ENCODE measurements at places on chromosomes 11 and 22. TPM values are rescaled to one million over a fixed set of nuclear protein-coding genes. Genes with fewer than 3 reads are reported as not detected.

DNA sequence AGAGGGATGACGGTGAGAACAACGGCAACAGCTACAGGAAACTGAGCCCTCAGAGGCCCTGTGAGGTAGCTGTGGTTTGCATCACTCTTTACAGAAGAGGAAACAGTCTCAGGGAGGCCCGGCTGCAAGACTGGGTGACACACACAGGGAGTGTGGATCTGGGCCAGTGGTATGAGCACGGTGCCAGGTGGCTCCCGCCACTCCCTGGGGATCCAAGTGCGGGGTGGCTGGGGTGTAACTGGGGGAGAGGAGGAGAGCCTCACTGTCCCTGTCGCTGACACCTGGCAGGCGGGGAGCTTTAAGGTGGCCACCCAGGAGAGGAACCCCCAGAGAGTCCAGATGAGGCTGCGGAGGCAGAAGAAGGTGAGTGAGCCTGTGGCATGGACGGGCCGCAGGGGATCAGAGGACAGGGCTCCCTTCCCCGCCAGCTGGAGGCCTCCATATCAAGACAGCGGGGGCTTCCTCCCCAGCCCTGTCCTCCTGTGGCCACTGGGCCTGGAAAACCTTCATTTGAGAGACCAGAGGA, 5.6 kb downstream of the RGL4 start:
- H3K36me3 ChIP-seq = peaks cover 14% of the 10 kb centered on the region
- H3K4me3 ChIP-seq = peak overlapping the region; percentile 93
- H3K27me3 ChIP-seq = no peaks in the 10 kb centered on the region
- peaks cover 37% of the 10 kb centered on the region for H3K4me1 ChIP-seq
- peak overlapping the region; percentile 100 for H3K27ac ChIP-seq

- peaks cover 5% of the 10 kb centered on the region for H3K36me3 ChIP-seq
- no peak overlapping the region for H3K27ac ChIP-seq
- no peak overlapping the region for H3K4me3 ChIP-seq
These were observed 16.3 kb upstream of the PANX1 start for GRCh38 chr11:94112206-94112953.

- H3K27ac ChIP-seq = no peak overlapping the region
- peaks cover 11% of the 10 kb centered on the region for H3K27me3 ChIP-seq
- H3K4me1 ChIP-seq = peaks cover 21% of the 10 kb centered on the region
- H3K36me3 ChIP-seq = no peaks in the 10 kb centered on the region
- no peak for DNase-seq
These were observed 9.3 kb upstream of the GLB1L3 start for GRCh38 chr11:134266841-134267251.

DNA sequence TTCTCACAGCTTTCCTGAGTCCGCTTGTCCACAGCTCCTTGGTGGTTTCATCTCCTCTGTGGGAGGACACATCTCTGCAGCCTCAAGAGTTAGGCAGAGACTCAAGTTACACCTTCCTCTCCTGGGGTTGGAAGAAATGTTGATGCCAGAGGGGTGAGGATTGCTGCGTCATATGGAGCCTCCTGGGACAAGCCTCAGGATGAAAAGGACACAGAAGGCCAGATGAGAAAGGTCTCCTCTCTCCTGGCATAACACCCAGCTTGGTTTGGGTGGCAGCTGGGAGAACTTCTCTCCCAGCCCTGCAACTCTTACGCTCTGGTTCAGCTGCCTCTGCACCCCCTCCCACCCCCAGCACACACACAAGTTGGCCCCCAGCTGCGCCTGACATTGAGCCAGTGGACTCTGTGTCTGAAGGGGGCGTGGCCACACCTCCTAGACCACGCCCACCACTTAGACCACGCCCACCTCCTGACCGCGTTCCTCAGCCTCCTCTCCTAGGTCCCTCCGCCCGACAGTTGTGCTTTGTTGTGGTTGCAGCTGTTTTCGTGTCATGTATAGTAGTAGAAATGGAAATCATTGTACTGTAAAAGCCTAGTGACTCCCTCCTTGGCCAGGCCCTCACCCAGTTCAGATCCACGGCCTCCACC, 11.7 kb downstream of the RASD2 start:
- no peak for DNase-seq
- no peak overlapping the region for H3K4me3 ChIP-seq
- no peak overlapping the region for H3K27ac ChIP-seq

DNA sequence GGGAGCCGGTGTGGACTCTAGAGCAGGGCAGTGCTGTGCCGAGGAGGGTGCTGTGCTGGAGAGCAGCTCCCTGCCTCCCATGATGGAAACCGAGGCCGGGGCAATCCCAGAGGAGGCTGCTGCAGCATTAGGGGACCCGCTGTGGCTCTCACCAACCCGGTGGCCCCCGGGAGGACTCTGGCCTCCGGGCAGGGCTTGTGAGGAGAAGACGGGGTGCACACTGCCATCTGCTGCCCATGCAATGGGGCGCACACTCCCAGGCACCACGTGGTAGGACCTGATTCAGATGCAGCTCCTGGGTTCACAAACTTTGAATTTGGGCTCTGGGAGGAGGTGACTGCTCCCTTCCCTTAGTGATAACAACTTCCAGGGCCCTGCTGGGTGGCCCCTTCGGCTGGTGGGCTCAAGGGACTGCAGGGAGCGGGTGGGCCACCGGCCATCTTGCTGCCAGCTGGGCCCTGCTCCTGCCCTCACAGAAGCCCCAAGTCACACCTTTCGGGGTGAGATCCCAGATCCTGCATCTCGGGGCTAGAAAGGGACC, 93.8 kb upstream of the FGF3 start:
- peaks cover 2% of the 10 kb centered on the region for H3K4me1 ChIP-seq
- H3K27ac ChIP-seq = no peak overlapping the region
- H3K36me3 ChIP-seq = no peaks in the 10 kb centered on the region
- H3K27me3 ChIP-seq = peaks cover 6% of the 10 kb centered on the region
- no peak overlapping the region for H3K4me3 ChIP-seq

DNA sequence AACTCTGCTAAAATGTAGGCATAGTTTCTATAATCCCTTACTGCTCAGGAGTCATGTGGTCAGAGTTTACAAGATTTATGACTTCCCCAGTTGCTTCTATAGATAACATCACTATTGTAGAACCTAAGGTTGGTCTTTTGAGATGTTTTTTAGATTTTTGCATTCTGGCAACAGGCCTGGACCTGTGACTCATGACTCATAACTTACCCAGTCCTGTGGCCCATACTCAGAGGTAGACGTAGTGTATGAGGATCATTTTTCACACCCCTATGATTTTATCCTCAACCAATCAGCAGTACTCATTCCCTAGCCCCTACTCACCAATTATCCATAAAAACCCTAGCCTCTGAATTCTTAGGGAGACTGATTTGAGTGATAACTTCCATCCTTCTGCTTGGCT, 384.4 kb upstream of the DDI1 start:
- H3K4me1 ChIP-seq = no peaks in the 10 kb centered on the region
- no peak overlapping the region for H3K27ac ChIP-seq

DNA sequence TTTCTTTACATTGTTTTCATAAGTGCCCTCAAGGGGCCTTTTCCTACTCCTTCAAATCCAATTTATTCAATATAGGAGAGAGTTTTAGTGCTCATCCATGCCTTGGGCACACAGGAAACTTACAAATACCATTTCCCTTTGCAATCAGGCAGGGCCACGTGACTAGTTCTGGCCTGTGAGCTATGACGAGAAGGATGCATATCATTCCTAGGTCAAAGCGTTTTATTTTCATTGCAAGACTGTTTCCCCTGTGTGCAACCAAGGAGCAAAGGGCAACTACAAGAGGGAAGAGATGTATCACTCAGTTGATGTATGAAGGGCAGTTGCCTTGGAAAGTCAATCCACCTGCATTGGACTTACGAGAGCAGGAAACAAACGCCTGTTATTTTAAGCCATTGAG, 1.9 kb upstream of the TRAF6 start:
- peaks cover 6% of the 10 kb centered on the region for H3K36me3 ChIP-seq
- H3K27ac ChIP-seq = no peak overlapping the region
- peaks cover 18% of the 10 kb centered on the region for H3K4me1 ChIP-seq

DNA sequence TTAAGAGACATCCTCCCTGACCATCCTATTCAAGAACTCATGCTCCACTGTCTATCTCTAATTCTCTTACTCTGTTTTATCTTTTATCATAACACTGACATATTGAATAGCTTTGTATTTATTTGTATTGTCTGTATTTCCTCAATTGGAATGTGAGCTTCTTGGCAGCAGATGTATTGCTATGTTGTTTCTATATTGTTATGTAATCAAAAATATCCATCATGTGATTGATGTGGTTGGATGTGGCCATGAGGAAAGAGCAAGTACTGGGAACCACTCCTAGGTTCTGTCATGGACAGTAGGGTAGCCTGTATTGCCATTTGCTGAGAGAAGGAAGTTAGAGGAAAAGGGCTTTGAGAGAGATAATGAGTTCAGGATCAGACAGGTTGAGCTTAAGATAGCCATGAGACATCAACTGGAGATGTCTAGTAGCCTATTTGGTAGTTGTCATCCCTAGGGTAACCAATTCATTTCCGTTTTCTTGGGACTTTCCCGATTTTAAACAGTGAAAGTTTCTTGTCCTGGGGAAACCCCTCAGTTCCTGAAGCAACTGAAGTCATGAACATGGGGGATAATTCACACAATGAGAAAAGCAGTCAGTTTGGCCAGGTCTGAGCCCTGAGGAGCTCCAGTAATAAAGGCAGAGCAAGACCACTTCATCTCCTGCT, 404.5 kb downstream of the INSC start:
- DNase-seq = no peak
- H3K4me3 ChIP-seq = no peak overlapping the region
- H3K36me3 ChIP-seq = peaks cover 10% of the 10 kb centered on the region

DNA sequence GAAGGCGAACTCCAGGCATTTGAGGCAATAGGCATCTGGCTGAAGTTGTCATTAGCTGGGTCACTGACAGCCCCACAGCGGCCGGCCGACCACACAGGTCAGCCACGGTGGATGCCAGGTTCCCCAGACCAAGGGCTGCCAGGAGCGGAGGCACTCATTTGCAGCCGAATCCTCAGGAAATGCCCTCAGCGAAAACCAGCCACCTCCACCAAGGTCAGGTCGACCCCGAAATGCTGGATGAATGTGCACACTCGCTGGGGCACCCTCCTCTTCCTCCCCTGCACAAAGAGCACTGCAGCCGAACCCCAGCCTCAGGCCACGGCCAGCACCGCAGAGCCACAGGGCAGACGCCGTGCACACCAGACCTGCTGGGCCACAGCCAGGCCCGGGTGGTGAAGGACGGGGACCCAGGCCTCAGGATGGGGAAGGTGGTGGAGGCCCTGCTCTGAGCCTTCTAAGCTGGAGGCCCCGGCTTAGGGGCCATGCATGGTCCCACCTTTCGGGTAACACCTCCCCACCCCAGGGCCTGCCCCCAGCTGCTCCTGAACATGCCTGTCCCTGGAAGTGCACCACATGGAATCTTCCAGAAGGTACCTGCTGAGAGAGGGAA, 206.0 kb downstream of the BRD1 start:
- no peaks in the 10 kb centered on the region for H3K27me3 ChIP-seq
- H3K4me1 ChIP-seq = peaks cover 11% of the 10 kb centered on the region
- H3K36me3 ChIP-seq = no peaks in the 10 kb centered on the region
- H3K4me3 ChIP-seq = no peak overlapping the region

- no peak for DNase-seq
- no peak overlapping the region for H3K4me3 ChIP-seq
- H3K27ac ChIP-seq = no peak overlapping the region
- peaks cover 9% of the 10 kb centered on the region for H3K4me1 ChIP-seq
- no peaks in the 10 kb centered on the region for H3K27me3 ChIP-seq
- no peaks in the 10 kb centered on the region for H3K36me3 ChIP-seq
These were observed 151.4 kb downstream of the CACNA1I start for GRCh38 chr22:39722032-39722325.

RIMBP3C gene
- total RNA-seq = 1.4 TPM

ZNF214 gene
- not detected for total RNA-seq

DBX1 gene
- not detected for total RNA-seq
